ENCODE measurements at places on chromosomes 1 and 21.

GRCh38 chr21:34252751-34253150 lies 111.1 kb upstream of the KCNE2 start:
- DNase-seq: no peak

- DNase-seq: peak; percentile 15
These were observed 14.9 kb upstream of the KCNK1 start for GRCh38 chr1:233598891-233599541.

DNA sequence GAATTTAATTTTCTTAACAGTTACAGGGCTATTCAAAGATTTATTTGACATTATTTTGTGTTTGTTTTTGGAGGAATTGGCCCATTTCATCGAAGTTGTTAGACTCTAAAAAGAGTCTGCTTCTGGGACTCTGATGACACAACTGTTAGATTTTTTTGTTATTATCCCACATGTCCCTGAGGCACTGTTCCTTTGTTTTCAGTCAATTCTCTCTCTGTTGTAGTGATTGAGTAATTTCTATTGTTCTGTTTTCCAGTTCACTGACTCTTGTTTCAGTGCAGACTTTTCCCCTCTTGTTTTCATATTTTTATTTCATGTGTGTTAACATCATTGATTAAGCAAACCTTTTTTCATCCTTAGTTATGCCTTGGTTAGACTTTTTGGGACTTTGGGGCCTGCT lies 325.0 kb downstream of the ZNF326 start:
- no peak for DNase-seq

DNA sequence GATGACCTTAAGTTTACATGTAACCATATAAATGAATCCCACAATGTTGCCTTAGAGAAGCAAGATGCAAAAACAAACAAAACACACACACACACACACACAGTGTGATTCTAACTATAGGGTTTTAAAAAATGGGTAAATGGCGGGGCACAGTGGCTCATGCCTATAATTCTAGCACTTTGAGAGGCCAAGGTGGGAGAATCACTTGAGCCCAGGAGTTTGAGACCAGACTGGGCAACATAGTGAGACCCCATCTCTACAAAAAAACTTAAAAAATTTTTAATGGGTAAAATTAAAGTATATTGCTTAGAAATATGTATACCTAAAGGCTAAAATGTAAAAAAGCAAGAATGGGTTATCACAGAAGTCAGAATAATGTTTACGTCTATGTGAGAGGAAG lies 15.8 kb downstream of the KMO start:
- DNase-seq: no peak

GRCh38 chr1:110243574-110243973 lies 33.5 kb downstream of the KCNC4 start:
- no peak for DNase-seq

DNA sequence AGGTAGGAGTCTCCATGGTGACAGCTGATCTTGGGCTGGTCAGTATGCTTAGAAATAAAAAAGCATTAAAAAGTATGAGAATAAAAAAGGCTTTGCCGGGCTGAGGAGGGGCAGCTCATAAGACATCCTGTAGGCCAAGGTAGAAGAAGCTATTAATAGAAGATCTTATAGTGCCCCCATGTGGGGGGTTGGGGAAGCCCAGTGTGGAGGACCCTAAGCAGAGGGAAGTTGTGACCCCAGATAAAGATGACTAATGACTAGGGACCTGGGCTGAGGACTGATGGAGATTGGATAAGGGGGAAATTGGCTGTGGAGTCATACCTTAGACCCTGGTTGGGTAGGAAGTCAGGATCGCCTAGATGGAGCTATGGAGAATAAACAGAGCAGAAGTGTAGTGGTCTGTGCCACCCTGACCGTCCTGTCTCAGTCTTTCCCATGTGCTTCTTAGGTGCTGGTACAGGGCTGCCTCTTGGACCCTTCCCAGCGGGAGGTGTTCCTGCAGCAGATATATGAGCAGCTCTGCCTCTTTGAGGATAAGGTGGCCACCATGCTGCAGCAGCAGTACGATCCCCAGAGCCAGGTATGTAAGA lies 25.0 kb downstream of the SZT2 start:
- DNase-seq: peak; percentile 48

DNA sequence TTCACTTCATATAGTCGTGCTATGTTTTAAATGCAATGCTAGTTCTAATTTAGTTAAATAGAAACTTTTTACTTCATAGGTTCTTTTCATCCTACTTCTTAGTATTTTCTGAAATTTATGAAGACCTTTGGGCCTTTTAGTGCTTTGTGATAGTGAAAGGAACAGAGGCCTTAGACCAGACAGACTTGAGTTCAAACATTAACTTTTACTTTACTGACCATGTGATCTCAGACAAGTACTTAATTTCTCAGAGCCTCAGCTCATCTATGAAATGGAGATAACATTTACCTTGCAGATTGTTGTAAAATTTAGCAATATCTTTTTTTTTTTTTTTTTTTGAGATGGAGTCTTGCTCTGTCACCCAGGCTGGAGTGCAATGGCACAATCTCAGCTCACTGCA lies 57.5 kb downstream of the AK5 start:
- no peak for DNase-seq

DNA sequence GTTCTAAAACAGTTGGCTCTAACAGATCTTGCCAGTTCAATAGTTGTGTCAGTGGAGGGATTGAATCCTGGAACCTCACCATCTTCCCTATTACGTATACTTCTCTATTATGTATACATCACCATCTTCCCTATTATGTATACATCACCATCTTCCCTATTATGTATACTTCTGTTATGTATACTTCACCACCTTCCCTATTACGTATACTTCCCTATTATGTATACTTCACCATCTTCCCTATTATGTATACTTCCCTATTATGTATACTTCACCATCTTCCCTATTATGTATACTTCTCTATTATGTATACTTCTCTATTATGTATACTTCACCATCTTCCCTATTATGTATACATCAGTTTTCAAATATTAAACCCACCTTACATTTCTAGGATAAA lies 34.4 kb upstream of the HP1BP3 start:
- no peak for DNase-seq

DNA sequence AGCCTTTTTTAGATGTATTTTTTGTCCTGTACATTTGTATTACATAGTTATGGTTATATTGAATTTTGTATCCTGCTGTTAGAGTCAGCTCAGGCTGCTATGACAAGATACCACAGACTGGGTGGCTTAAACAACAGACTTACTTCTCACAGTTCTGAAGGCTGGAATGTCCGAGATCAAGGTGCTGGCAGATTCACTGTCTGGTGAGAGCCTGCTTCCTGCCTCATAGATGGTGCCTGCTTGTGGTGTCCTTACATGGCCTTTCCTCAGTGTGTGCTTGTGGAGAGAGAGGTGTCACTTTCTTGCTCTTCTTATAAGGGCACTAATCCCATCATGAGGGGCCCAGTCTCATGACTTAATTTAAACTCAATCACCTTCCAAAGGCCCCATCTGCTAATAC lies 23.1 kb upstream of the MYSM1 start:
- DNase-seq: no peak

DNA sequence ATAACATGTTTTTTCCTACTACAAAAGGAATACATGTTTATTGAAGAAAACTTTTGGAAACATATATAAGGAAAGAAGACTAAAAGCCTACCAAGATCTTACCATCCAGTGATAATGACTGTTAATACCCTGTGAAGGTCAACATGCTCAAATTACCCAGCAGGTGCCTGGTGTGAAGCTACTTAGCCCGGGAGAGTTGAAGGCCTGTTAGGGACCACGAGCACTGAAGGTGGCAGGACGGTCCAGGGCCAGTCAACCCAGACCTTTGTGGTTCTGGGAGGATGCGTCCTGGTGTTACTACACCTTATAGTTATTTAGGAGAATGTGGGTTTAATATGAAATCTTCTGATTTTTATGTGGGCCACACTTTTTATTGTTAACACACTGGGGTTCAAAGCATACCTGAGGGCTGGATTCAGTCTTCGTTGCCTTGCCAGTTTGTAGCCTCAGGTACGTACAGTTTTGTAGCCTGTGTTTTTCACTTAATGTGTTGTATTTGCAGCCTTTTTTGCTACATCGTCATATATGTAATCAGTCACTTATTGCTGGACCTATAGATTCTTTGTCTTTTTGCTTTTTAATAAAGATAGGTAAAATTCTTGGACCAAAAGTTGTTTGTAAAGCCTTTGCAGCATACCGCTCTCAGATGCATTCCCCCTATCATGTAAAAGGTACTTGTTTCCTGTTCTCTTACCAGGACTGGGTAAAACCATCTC lies 9.8 kb downstream of the ITSN1 start:
- DNase-seq: no peak

DNA sequence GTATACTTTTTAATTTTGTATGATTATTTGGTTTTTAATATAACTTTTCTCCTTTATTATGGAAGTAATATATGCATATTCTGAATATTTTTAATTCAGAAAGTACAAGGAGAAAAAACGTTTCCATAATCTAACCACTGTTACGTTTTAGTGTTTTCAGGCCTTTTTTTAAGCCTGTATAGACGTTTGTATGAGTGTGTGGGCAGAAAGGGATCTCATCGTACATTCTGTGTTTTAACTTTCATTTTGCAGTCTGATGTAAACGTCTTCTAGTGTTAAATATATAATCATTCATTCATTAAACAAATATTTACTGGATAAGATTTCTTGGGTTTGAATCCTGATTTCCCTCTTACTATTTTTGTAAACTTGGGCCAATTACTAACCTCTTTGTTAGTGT lies 38.0 kb upstream of the PLEKHO1 start:
- no peak for DNase-seq

- DNase-seq: no peak
These were observed 17.5 kb upstream of the COL18A1 start for GRCh38 chr21:45387506-45387905.

DNA sequence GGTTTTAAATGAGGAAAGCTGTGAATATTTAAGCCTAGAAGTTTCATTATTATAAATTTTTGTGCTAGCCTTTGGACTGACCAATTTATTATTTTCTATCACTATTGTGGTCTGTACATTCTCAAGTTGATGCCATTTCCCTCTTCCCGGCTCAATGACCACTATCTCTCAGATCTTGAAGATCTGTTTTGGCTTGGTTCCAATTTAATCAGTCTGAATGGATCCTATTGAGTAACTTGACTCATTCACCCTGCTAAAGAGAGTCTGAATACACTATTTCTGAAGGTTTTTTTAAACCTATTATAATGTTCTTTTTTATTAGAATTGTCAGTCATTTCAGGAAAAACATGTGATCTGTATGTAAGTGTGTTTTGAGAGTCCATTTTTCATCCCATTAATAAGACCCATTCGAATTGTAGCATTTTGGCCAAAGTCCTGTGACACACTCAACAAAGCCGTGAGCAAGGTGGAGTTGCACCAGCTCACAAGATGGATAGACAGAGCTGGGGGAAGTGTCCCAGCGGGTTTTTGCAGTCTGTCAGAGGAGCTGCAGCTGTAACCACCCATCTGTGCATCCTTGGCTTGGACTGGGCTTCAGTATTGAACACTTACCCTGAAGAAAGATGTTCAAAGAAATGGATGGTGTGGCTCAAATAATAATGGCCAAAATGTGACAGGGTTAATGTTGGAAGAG lies 145.6 kb downstream of the NFIA start:
- no peak for DNase-seq
